NCI-H526 treated with DMSO at 0.1 percent for 48 hours (cell line): ENCODE measurements at places on chromosomes 7 and 10.

DNA sequence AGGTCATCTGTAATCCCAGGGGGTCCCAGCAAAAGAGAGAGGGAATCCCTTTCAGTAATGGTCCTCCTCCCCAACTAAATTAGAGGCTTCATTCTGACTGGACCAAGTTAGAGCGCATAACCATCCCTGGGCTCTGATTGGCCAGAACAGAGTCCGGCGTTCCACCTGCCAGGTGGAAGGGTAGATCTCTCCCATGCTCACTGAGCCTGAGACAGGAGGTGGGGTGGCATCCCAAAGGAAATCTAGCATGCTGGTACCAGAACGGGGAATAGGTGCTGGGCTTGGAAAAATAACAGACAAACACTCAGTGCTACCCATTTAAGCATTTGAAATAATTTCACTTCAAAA, 21.0 kb upstream of the TSPAN33 start:
- no peak for DNase-seq

DNA sequence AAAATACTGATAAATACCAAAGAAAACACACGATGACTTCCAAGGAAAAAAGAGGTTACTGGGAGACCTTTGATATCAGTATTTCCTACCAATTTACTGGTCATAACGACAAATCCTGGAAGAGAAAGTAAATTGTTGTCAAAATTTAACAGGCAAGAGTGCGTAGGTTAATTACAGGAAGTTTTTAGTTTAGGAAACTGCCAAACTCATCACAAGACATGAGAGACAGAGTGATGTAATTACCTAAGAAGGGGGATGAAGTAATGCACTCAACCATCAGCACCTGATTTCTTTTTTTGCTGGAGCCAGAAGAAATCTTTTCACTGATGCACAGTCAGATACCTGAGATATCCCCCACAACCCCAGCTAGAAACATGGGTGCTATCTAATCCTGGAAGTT, 16.8 kb downstream of the MACC1 start:
- DNase-seq, result no peak

DNA sequence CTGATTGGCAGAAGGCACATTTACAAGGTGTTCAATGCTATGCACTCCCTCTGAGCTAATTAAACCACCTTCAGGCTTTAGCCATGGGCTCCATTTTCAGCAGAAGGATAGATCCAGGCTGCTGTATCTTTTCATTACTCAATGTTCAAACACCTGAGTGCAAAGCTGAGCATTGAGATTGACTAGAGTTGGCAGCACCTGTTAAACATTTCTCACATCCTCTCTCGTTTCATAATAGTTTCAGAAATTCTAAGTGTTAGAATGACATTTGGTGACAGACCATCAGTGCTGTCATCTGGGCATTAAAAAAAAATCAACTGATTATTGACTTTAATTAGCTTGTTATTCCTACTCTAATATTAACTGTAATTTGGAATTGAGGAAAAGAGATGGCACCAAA, 187.1 kb upstream of the SEMA3E start:
- DNase-seq, result no peak

DNA sequence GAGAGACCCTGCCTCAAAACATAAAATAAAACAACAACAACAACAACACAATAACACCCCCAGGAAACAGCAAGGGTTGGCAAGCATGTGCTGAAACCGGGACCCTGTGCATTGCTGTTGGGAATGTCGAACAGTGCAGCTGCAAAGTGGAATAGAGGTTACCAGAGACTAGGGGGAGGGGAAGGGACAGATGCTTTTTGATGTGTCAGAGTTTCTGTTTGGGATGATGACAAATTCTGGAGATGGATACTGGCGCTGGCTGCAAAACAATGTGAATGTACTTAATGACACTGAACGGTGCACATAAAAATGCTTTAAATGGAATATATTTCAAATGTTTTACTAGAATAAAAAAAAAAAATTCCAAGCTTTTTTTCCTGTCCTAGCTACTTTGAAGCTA, 241.8 kb downstream of the TEX36 start:
- DNase-seq, result no peak

DNA sequence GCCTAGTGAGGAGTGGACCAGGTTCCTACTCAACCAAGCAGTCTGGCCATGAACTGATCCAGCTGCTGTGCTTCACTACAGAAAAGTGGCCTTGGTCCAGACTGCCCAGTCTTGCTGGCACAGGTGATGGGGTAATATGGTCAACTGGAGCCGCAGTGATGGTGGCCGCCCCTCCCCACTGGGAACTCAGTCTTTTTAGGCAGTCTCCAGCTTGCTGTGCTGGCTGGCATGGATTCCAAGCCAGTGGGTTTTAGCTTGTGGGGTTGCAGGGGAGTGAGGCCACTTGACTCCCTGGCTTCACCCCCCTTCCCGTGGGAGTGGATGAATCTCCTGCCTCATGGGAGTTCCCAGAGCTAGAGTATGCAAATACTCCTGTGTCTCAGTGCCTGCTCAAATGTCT, 52.7 kb upstream of the CDK6 start:
- peak; percentile 77 for DNase-seq

DNA sequence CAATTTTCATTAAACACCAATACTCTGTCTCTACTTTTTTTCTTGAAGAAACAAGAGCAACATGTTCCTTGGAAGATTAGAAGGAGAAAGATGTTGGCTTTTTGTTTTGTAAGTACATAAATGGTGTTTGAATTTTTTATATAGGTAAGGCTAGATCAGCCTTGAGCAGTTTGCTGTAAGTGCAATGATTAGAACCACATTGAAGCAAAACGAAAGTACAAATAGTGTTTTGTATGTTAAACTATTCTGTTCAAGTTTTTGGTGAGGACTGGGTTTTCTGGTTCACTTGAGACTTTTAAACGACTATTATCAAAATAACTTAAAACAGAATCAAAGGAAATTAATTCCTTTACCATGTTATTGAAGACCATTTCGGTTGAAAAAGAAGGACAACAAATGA, 162.9 kb upstream of the NRP1 start:
- no peak for DNase-seq

DNA sequence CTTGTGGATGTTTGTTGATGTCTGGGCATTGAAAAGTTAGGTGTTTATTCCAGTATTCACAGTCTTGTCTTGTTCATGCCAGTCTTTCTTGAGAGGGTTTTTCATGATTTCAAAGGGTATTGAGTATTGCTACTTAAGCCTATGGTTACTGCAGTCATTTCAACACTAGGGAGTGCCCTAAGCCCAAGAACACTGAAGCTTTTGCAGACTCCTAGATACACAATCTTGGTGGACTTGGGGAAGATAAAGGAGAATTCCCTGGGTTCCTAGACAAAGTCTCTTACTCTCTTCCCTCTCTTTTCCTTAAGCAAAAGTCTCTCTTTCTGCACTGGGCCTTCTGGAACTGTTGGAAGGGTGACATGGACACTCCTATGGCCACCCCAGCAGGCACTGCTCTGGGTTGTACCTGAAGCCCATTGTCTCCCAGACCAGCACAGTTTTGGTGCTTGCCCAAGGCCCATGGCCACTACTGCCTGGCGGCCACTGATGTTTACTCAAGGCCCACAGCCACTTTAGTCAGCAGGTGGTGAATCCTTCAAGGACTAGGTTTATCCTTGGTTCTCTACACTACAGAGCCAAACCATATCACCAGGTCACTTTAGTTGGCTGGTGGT, 24.9 kb downstream of the SAMD9 start:
- no peak for DNase-seq

- no peak for DNase-seq
Measured at GRCh38 chr10:34780818-34781380, 34.2 kb downstream of the PARD3 start.

DNA sequence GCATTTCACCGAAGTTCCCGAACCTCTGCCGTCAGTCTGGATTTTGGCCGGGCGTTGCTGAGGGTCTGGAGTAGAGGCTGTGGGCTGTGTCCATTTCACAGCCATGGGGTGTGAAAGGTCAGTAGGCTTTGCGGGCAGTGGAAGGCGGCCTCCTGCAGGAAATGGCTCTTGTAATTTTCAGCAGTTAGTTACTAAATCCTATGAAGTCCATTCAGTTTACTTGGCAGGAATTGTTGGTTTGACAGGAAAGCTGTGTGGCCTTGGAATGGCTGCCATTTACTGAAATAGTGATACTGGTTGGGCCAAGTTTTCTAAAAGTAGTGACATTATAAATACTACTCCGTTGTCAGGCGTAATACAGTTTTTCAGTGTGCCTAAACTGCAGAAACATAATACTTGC, 303.7 kb downstream of the CCDC3 start:
- DNase-seq, result no peak

- DNase-seq, result no peak
Measured at GRCh38 chr7:75635036-75635435, 103.7 kb downstream of the HIP1 start.

GRCh38 chr7:35729061-35729783, 34.3 kb upstream of the HERPUD2 start:
- no peak for DNase-seq

DNA sequence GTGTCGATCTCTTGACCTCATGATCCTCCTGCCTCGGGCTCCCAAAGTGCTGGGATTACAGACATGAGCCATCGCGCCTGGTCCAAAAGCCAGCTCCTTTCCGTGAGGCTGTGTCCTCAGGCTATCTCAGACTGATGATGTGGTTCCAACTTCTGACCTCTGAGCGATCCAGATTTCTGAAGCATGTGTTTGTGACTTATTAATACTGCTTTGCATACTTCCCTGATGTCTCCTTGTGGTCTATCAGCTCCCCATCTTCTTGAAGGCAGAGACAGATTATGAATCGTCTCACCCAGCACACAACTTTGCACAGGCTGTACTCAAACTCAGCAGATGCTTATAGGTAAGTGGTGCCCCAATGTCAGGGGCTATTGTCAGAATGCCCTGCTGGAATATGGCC, 2.0 kb upstream of the PLPP4 start:
- DNase-seq, result no peak

DNA sequence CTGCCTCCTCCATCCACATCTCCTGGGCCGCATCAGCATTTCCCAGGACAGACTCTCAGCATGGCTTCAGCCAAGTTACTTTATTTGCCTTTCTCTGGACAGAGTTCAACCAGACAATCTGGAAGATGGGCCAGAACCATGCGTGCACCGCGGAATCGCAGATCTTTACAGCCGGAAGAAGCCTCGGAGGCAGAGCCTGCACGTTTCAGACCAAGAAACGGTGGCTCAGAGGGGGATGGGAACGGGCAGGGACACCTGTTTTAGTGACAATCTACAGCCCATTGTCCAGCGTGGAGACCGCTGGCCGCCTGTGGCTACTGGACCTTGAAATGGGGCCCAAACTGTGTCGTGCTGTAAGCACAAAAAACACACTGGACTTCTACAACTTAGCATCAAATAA, 3.5 kb downstream of the VIPR2 start:
- DNase-seq, result no peak

GRCh38 chr10:49611166-49611815, 1.2 kb downstream of the SLC18A3 start:
- DNase-seq, result peak; percentile 36

GRCh38 chr7:94444813-94445212, 50.1 kb downstream of the COL1A2 start:
- no peak for DNase-seq

DNA sequence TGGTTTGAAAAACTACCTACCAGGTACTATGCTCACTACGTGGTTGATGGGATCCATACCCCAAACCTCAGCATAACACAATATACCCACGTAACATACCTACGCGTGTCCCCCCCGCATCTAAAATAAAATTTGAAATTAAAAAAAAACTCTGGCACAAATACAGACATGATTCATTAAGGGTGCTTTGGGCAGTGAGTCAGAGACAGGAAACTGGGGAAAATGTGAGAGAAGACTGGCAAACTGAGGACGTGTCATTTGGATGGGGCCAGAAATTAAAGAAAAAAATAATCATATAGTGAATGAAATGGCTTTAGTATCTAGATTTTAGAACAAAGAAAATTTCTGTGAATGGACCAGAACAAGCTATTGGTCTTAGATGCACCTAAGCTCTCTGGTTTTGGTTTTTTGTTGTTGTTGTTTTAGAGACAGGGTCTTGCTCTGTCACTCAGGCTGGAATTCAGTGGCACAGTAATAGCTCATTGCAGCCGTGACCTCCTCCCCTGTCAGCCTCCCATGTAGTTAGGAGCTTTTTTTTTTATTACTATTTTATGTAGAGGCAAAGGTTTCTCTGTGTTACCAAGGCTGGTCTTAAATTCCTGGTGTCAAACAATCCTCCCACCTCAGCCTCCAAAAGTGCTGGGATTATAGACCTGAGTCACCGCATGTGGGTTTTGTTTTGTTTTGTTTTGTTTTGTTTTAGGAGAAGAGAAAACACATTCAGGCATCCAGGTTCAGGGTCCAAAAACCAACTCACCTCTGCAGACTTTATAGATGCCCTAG, 5.9 kb upstream of the PRSS58 start:
- DNase-seq, result no peak

- no peak for DNase-seq
Measured at GRCh38 chr10:93469454-93469853, 12.7 kb downstream of the MYOF start.

- DNase-seq, result no peak
Measured at GRCh38 chr7:72053292-72053691, 358.8 kb downstream of the CALN1 start.

GRCh38 chr10:79246209-79246581, 101.1 kb upstream of the PPIF start:
- DNase-seq, result no peak

GRCh38 chr10:17073725-17074540, 55.7 kb downstream of the CUBN start:
- no peak for DNase-seq

DNA sequence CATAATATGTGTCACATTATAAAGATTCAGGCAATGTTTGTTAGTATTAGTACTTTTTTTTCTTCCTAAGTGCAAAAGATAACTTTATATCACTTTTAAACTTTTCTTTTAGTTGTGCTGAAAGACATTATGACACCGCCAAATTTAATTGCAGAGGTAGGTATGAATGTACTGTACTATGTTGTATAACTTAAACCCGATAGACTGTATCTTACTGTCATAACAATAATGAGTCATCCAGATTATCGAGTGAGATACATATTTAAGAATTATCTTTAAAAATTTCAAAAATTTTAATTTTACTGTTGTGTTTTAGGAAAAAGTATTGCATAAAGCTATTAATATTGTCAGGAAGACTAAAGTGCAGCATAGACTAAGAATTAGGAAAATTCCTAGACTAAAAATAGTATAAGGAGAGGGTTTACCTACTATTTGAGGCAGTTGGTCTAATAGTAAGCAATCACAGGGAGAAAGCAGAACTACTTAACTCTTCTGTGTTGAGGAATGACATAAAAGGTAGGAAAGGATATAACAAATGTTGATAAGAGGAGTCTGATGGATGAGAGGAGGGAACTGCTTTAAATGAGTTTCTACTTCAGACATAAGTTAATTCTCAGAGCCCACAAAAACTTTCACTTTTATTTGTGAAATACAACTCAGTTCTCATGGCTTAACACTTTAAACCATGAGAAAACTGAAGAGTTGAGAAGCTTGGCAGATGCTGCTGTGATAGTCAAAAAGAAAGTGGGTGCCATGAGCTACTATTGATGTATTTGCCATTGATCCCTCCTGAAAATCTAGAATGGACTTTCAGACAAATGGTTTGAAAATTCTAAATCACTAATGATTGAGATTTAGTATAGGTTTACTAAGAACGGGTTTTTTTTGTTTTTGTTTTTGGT, 67.8 kb downstream of the PTEN start:
- DNase-seq, result no peak

- DNase-seq, result no peak
Measured at GRCh38 chr7:90717296-90718060, 121.4 kb downstream of the CDK14 start.
